ENCODE measurements at places on chromosomes 12 and 14.

DNA sequence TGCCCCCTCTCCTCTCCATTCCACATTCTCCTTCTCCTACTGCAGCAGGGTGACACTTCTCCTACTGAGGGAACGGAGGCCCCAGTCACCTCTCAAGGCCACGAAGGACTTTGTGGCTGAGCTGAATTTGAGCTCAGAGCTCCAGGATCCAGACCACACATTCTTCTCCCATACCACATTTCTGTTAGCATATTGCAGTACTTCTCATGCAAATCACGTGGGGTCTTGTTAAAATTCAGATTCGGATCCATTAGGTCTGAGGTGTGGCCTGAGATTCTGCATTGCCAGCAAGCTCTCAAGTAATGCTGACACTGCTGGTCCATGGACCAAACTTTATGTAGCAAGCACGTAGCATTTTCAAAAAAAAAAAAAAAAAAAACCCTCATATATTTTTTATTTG, 9.6 kb upstream of the IFI27L2 start:
- DNase-seq, result no peak

DNA sequence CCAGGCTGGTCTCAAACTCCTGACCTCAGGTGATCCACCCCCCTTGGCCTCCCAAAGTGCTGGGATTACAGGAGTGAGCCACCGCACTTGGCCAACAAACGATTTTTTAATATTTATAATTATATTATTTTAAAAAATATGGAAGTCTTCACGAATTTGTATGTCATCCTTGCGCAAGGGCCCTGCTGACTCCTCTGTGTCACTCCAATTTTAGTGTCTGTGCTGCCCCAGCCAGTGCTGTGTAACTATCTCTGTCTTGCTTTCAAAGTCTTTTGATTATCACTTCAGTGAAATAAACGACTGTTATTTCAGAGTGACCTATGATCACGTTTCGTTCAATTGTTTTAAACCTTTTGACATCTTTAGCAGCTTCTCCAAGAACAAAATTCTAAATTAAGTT, 13.1 kb upstream of the MMP17 start:
- DNase-seq, result peak; percentile 25

DNA sequence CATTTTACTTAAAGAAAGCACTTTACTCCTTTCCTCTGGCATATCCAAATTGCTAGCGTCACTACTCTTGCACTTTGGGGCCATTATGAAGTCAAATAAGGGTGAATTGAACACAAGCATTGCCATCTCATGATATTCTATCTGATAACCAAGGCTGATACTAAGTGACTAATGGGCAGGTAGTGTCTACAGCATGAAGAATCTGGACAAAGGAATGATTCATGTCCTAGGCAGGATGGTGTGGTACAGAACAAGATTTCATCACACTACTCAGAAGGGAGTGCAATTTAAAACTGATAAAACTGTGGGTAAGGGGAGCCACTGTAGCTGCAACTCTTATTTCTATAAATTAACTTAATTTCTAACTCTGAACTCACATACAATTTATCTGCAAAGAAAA, 7.7 kb upstream of the SLC6A15 start:
- no peak for DNase-seq

- no peak for DNase-seq
These were observed 9.3 kb upstream of the HDAC7 start for GRCh38 chr12:47828976-47829482.

GRCh38 chr14:102588821-102589220, 3.6 kb upstream of the RCOR1 start:
- DNase-seq, result no peak

- DNase-seq, result no peak
These were observed 793.6 kb downstream of the GALC start for GRCh38 chr14:87199381-87199780.

GRCh38 chr12:114032801-114033200, 66.7 kb upstream of the RBM19 start:
- no peak for DNase-seq

DNA sequence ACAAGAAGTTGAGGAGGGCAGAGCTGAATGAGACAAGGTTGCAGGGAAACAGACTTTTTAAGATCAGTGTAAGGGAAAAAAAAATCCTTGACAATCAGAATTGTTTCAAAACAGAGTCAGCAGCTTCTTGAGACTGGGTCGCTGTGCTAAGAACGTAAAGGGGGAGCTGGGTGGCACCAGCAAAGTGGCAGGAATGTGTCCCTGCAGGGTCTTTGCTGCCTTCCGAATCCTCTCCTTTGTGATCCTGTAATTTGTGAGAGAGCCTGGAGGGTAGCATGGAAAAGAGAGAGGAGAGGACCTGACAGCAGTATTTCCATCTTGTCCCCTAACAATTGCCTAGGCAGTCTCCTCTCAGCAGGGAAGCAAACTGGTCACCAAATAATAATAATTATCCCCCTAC, 472.8 kb downstream of the RGS6 start:
- no peak for DNase-seq

- DNase-seq, result no peak
These were observed at the start of gene PTPRO for GRCh38 chr12:15322164-15323061. Gene PTPRO, plus strand, starts transcription at chr12:15322508.

DNA sequence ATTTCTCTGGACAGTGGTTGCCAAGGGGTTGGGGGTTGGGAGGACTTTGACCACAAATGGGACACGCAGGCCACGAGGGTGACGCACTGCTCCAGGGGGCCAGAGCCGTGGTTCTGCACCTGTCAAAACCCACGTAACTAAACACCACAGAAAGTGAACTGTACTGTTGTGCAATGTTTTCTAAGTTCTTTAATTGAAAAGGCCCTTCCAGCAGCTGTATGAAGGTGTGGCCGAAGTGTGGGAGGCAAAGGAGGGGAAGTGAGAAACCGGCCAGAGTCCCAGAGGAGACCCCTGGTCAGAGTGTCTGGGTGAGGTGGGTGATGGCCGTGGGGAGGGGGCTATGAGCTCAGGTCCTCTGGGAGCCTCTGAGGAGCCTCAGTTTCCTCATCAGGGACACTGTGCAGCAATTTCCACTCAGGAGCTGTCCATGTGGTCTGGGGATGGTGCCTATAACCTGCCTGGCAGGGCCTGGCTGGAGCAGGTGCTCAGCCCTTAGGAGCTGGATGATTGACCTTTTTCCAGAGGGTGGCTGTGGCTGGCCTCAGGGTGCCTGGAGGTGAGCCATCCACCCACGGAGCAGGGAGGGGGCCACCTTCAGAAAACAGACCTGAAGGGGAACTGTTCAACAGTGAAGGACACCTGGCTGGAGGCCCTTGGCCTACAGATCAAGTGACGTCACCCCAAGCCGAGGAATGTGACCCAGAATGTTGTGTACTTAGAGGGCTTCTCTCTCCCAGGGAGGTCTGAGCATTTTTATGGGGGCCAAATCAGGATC, 9.8 kb upstream of the BDKRB2 start:
- DNase-seq, result no peak

All from inflammatory macrophage treated with lipopolysaccharide for 1 hour (primary cell).